Hypothalamus (tissue), 51 donors: ENCODE measurements at places on chromosomes 11 and 22.

DNA sequence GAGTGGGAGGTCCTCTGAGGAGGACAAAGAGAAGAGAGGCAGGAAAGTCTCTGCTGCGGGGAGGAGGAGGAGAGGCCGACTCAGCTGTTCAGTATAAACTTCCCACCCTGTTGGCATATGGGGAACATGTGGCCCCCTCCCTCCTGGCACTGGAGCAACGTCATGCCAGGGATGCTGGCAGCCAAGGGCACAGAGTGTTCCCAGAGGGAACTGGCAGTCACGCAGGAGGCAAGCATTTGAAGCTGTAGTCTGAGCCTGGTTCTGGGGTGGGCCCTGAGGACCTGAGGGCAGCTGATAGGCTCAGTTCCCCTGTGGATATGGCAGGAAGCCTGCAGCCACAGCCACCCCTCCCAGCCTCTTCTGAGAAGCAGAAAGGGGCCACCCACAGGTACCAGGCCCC lies 67.1 kb upstream of the TSPAN18 start:
- DNase-seq: no peak

DNA sequence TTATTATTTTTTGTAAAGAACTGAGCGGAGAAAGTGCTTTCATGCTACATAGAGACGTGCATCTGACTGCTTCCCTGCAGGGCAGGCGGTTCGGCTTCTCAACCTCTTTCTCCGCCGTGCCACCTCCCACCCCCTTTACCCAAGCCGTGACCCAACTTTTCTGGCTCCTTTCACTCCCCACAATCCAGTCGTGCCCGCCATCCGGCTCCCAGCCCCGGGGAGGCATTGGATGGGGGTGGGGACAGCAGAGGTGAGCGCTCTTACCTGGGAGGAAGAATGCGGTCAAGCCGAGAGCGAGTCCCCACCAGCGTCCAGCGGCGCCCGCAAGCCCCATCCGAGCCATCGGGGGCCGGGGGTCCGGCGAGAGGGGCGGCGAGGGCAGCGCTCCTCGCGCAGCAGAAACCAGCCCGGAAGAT lies 781 bp downstream of the NECTIN1 start:
- DNase-seq: no peak

DNA sequence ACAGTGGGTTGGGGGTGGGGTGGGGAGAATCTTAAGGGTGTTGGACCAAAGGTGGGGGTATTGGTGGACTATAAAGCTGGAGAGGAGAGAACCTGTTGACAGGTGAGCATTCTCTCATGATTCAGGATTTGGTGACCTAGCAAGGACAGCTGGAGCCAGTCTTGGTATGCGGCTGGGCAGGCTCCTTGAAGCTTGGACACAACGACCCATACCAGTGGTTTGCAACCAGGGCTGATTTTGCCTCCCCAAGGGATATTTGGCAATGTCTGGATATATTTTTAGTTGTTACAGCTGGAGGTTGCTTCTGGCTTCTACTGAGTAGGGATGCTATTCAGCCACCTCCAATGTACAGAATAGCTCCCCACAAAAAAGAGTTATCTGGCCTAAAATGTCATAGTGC lies 5.6 kb downstream of the EXT2 start:
- DNase-seq: no peak

GRCh38 chr22:42976217-42976933 lies 38.6 kb downstream of the PACSIN2 start:
- no peak for DNase-seq

DNA sequence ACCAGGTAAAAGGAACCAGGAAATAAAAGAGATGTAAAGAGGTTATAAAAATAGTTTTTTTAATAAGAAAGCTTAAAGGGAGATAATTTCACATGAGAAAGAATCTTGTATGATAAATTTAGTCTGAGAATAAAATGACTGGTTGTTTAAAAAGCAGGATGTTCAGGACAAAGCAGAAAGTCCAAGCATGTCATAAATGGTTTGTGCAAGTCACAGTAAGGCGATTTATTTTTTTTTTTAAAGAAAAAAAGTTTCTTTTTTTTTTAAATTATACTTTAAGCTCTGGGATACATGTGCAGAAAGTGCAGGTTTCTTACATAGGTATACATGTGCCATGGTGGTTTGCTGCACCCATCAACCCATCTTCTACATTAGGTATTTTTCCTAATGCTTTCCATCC lies 30.8 kb downstream of the GLYATL2 start:
- no peak for DNase-seq

DNA sequence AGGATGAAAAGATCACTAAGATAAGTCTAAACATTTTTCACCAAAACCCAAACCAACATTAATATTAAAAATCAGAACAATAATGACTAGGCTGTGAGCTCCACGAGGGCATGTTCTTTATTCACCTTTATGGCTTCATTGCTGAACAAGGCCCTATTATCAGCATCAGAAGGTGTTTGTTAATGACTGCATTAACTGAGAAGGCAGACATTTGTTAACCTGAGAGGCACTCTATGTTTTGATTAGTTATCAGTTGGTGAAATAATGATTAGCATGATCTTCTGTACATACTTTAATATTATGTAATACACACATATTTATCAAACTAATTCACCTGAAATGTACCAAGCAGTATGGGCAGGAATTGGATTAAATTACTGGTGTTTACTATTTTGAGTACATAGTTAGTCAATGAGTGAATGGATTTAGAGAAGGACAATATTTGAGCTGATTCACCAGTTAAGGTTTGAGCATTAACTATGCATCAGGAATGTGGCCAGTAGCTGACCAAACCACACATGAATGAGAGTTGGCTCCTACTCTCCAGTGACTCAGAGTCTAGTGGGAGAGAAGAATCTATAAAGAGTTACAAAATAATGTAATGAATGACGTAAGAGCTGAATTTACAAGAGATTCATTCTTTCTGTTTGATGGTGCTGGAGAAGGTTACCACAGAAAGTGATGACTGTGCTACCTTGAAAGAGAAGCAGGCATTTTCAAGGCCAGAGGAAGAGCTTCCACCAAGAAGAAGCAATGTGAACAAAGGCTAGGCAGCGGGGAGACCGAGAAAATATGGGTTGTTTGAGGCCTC lies 6.7 kb downstream of the IL18 start:
- DNase-seq: no peak

DNA sequence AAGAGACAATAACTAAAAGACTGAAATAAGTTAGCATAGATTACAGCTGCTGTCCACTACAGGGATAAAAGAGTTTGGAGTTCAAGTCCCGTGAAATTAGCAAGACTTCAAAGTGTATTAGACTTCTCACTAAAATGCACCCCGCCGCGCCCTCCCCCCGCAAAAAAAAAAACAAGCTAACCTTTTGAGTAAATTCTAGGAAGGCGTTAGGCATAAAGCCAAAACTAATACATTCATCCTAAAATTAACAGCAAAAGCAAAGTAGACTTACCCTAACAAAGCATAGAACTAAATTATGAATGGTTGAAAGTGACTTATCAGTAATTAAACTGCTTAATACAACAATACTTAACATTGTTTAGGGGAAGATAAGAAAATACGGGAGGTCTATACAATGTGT lies 581.0 kb upstream of the CHORDC1 start:
- no peak for DNase-seq

- DNase-seq: no peak
Observed at GRCh38 chr11:63274776-63275175, 31.4 kb upstream of the SLC22A25 start.

- DNase-seq: no peak
Observed at GRCh38 chr11:117230999-117231841, 653 bp downstream of the PCSK7 start.

DNA sequence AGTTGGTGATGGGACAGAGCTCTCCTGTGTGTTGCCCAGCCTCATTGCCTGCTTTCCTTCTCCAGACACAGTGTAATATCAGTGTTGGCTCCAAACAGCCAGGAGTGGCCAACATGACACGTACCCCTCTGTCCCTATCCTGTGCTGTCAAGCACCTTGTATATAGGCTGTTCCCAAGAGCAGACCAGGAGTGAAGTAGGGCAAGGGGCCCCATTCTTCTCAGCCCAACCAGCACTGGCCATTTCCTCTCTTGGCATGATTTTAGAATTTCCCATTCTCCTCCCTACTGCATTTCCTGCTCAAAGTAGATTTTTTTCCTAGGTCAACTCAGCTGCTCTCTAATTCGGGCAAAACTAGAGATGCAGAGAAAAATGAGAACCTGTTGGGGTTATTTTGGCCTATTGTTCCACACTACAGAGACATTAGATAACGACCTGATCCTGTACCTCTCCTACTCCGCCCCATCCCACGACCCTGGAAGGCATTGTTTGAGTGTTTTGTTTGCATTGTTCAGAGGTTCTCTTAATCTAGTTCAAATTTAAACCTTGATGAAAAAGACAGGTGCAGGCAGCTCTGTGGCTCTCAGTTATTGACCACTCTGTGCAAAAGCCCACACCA lies 95.6 kb downstream of the RASSF10 start:
- DNase-seq: no peak

GRCh38 chr22:30694171-30694639 lies 469 bp upstream of the OSBP2 start:
- DNase-seq: peak; percentile 68

DNA sequence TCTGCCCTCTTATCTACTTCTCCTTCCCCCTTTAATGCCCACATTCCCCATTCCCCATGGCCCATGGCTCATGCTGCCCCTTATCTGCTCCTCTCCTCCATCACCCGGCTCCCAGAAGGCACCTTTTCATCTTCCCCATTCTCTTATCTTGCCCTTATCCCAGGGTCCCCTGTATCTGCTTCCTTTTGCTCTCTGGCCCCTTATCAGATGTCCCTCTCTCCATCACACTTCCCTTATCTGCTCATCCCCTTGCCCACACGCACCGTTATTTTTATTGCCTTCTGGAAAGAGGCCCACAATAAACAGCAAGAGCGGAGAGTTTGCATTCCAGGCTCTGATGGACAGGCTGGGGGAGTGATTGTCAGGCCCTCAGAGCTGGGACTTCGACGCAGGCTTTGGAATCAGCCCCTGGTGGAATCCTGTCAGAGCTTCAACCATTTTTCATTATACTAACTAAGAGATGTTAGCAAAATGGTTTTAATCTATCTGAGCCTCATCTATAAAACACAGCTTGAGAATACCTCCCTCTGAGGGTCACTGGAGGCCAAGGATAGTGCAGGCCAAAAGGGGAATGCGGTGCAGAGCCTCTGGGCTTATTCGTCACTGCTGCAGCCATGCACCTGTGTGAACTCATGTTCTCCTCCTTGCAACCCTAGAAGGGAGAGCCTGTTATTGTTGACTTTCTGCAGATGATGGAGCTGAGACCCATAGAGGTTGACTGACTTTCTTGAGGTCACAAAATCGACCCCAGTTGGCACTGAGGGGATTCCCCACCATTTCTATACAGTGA lies 37.0 kb upstream of the LRRC55 start:
- no peak for DNase-seq

GRCh38 chr11:78828676-78829075 lies 254.0 kb upstream of the NARS2 start:
- no peak for DNase-seq

DNA sequence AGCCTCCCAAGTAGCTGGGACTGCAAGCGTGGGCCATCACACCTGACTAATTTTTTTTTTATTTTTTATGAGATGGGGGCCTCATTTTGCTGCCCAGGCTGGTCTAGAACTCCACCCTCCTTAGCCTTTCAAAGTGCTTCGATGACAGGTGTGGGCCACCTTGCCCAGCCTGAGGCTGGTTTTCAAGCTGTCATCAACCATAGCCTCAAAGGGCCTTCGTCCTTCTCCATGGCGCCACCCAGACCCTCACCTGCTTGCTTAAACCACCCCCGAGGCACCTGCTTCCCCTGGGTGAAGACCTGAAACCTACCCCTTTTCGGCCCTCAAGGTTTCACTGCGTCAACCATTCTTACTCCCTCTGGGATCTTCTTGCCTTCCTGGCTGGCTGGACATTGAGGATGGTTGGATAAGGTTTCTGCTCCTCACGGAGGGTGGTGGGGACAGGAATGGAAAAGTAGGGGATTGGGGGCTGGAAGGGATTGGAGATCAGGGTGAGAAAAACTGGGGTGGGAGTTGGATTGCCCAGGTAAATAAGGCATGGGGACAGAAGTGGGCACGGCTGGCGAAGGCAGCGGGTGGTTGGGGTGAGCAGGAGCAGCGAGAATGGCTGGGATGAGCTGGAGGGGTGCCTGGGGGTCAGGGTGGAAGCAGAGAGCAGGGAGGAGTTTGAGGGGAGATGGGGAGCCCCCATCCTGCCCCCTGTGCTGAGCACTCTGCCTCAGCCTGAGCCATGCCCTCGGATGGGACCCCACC lies 2.8 kb upstream of the ACR start:
- no peak for DNase-seq

- no peak for DNase-seq
Observed at GRCh38 chr11:8291421-8292350, 28.0 kb upstream of the LMO1 start.

DNA sequence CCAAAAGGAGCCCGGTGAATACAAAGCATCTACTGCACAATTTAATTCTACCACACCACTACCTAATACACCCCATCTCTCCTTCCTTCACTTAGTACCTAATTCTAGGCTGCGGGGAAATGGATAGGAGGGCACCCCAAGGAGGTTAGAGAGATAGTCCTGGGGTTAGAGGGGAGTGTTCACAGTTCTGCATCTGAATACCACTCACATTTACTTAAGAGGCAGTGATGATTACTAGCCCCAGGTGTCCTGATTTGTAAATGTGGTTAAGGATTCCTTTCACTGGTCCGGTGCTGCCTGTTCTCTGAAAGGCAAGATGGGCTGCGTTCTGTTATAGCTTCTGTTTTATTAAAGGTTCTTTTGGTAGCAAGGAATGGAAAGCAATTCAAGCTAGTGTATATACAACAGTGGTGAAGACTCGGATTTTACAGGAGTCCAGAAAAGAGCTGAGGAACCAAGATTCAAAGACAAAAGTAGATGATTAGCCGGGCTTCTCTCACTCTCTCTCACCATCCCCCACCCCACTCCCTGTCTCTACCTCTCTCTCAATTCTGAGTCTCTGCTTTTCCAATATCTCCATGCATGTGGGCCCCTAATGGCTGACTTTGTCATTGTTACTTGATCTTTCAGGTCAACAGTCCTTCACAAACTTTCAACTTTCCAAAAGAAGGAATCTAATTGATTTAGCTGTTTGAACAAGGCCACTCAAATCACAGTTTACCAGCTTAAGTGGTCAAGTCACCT lies 8.7 kb upstream of the KCNA4 start:
- no peak for DNase-seq
